Muscle of leg (tissue), 16 donors: ENCODE measurements at places on chromosomes 2 and 18. TPM values are rescaled to one million over a fixed set of nuclear protein-coding genes. Genes with fewer than 3 reads are reported as not detected.

The CFAP65 gene
- polyA plus RNA-seq = 0.54 TPM

- DNase-seq = no peak
- H3K27me3 ChIP-seq = no peaks in the 10 kb centered on the region
- no peak overlapping the region for H3K27ac ChIP-seq
- no peak overlapping the region for H3K4me3 ChIP-seq
These were observed 60.4 kb upstream of the GAREM1 start for GRCh38 chr18:32530947-32531651.

DNA sequence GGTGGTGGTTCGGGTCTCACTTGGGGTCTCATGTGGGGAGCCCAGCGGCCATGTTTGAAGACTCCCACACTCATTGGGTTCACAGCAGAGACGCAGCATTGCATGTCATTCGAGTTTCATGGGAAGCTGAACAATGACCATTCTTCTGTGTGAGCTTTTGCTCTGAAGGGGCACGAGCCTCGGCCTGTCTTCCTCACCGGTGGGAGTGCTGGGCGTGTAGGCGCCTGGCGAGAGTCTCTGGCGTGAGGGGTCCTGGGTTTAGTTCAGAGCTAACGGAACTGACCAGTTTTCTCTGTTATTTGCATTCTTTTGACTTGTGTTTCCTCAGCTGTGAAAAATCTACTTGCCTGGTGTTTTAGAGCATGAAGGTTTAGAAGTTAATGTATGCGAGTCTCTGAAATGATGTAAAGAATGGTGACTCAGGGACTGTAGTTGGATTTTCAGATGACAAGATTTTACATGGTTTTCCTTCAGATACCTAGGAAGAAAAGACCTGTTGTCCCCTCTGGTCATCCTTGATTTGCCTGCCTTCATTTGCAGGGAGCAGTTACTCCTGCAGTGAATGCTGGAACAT, 98.1 kb downstream of the ARMC9 start:
- peaks cover 11% of the 10 kb centered on the region for H3K36me3 ChIP-seq
- H3K4me1 ChIP-seq = peaks cover 4% of the 10 kb centered on the region
- no peaks in the 10 kb centered on the region for H3K27me3 ChIP-seq
- H3K27ac ChIP-seq = no peak overlapping the region
- DNase-seq = no peak

DNA sequence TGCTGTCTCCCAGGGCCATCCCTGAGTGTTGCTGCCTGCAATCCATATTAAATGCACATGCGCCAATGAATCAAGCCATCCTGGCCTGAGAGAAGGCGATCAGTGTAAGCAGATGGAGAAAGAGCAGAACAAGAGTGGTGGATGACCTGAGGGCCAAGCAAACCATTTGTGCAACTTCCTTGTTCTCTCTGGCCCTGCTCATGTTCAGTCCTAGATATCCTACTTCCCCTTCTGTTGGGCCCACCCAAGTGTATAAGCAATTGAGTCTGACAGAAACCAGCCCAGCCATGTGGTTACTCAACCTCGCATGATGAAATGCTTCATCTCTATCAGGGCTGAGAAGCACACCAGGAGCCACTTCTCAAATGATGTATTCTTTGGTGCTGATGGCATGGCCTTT, 383.1 kb upstream of the ID2 start:
- H3K27ac ChIP-seq = no peak overlapping the region
- H3K4me3 ChIP-seq = no peak overlapping the region
- H3K36me3 ChIP-seq = no peaks in the 10 kb centered on the region
- no peaks in the 10 kb centered on the region for H3K4me1 ChIP-seq
- peak; percentile 66 for DNase-seq

DNA sequence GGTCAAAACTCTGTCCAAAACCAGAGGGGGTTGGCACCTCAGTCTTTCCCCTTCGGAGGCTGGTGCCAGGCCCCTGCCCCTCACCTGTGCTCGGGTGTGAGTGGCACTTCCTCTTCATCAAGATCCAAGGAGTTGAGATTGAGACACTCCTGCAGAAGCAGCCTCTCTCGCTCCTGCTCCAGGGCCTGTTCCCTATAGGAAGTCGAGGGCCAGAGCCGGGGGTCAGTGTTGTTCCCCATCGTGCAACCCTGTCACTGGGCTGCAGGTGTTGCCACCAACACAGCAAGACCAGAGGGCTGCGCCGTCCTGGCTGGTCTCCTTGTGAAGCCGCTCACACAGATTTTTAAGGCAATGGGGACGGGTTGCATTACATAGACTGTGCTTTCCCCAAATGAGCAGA, 18.9 kb downstream of the FAM178B start:
- H3K4me1 ChIP-seq = peaks cover 10% of the 10 kb centered on the region
- no peak overlapping the region for H3K4me3 ChIP-seq
- H3K36me3 ChIP-seq = no peaks in the 10 kb centered on the region
- DNase-seq = no peak
- H3K27me3 ChIP-seq = no peaks in the 10 kb centered on the region
- H3K27ac ChIP-seq = no peak overlapping the region
